CD4-positive, alpha-beta memory T cell (primary cell): ENCODE measurements at places on chromosomes 4 and X.

- no peak for DNase-seq
- no peaks in the 10 kb centered on the region for H3K36me3 ChIP-seq
- no peaks in the 10 kb centered on the region for H3K4me1 ChIP-seq
- H3K4me3 ChIP-seq, result no peak overlapping the region
- no peaks in the 10 kb centered on the region for H3K27me3 ChIP-seq
These were observed 14.8 kb downstream of the GIMD1 start for GRCh38 chr4:106353786-106354185.

- H3K4me1 ChIP-seq, result no peaks in the 10 kb centered on the region
- no peaks in the 10 kb centered on the region for H3K27me3 ChIP-seq
- no peak for DNase-seq
These were observed 54.6 kb upstream of the TENM3 start for GRCh38 chr4:182188622-182189021.

DNA sequence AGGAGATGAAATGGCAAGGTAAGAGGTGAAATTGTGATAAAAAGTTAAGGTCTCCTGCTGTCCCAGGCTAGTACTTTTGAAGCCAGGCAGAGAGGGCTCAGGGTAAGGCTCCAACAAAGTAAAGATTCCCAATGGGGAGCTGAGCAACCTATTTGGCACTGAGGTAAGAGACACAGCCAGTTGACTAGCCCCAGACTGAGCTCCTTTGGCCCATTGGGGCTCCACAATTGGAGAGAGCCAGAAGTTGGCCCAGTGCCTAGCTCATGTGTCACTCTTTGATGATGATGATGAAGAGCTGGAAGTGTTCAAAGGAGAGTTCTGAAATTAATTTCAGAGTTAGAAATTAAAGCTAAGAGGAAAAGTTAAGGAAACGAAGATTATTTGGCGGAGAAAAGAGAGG, 94.6 kb downstream of the RLIM start:
- DNase-seq, result no peak
- no peaks in the 10 kb centered on the region for H3K36me3 ChIP-seq
- no peaks in the 10 kb centered on the region for H3K27me3 ChIP-seq
- no peaks in the 10 kb centered on the region for H3K4me1 ChIP-seq

DNA sequence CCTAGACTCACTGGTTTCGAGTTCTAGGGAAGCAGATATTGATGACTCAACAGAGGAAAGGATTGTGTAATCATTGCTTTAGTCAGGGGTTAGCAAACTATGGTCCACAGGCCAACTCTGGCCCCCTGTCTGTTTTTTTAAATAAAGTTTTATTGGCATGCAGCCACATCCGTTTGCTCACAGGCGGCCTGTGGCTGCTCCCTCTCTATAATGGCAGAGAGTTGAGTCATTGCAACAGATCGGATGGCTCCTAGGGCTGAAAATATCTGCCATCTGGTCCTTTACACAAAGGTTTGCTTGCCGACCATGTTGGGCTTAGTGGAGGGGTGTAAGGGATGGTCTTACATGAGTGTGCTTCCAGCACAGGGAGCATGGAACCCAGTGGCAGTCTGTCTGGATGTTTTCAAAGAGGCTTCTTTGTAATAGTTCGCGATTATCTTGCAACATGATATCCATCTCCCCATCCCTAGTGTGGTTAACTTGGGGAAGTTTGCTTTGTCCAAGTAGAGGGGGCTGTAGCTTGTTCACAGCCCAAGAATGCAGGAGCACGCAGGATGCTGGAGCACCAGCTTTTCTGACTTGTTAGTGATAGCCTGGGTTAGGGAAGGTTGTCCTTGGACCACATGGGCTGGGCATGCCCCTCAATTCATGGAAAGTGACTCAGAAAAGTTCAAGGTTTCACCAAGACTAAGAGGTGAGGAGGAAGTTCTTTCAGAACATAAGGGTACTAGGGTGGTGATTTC, 59.3 kb upstream of the CLDN34 start:
- no peaks in the 10 kb centered on the region for H3K4me1 ChIP-seq
- no peak overlapping the region for H3K27ac ChIP-seq
- DNase-seq, result no peak
- no peaks in the 10 kb centered on the region for H3K27me3 ChIP-seq

DNA sequence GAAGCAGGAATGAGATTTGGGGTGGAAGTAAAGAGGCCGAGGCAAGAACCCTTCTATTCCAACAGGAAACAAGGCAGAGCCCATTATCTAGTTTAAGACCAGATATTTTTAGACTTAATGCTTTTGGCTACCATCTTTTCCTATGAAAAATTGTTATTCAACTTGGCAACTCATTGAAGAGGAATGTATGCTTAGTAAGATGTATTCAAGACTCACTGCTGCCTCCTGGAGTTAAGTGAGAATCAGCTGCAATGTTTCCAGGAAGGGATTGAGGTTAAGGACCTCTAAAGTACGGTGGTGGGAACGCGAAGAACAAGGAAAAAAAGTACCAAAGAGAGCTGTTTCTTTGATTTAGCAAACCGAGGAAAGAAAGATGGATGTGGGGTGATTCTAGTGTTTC, 89.1 kb downstream of the RAPGEF2 start:
- H3K4me1 ChIP-seq, result no peaks in the 10 kb centered on the region
- no peak overlapping the region for H3K27ac ChIP-seq
- H3K4me3 ChIP-seq, result no peak overlapping the region
- H3K27me3 ChIP-seq, result no peaks in the 10 kb centered on the region
- DNase-seq, result no peak
- H3K36me3 ChIP-seq, result no peaks in the 10 kb centered on the region

DNA sequence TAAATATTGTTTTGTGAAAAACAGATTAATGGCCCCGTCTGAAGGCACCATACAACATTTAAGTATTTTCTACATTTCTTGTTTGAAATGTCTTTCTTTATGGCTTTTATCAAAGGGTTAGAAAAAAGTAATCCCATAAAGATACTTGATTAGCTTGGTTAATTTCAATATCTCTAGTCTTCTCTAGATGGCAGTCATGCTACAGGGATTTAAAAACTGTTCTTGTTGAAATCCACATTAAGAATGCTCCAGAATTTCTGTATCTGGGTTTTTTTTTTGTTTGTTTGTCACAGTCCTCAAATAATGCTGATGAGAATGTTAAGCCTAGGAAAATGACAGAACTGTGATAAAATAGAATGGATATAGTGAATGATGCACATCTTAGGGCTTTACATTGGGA, 109.0 kb upstream of the AADAT start:
- H3K27ac ChIP-seq, result no peak overlapping the region
- H3K36me3 ChIP-seq, result no peaks in the 10 kb centered on the region
- no peak overlapping the region for H3K4me3 ChIP-seq
- DNase-seq, result no peak
- no peaks in the 10 kb centered on the region for H3K4me1 ChIP-seq

DNA sequence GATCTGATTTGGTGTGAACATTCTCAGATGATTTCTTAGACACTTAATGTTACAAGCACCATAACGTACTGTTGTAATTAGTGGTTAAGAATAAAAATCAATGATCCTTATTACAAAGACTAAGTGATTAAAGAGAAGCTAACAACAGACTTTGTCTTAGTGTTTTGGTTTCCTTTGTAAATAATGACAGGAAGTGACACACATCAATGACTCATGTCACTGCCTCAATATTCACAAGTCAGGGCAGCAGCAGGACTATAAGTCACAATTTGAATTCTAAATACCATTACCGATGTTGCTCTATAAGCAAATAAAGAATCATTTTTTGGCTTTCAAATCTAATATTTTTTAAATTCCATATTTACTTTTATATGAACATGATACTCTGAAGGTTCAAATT, 115.8 kb upstream of the FAT4 start:
- DNase-seq, result no peak
- no peak overlapping the region for H3K27ac ChIP-seq
- no peaks in the 10 kb centered on the region for H3K27me3 ChIP-seq
- H3K36me3 ChIP-seq, result no peaks in the 10 kb centered on the region
- H3K4me1 ChIP-seq, result no peaks in the 10 kb centered on the region

DNA sequence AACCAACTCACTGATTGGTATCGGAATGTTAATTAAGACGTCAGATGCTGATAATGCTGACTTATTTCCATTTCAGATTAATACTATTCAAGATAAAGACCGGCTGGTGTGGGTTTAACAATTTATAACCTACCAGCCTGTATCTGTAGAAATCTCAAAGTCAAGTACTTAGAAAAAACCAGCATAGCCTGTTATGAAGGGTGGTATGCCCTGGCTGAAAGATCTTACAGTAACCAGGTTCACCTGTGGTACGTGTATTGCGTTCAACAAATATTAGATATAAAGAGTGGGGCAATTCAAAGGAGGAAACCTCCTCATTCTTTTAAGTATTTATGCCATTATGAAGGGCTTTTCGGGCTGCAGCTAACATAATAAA, 240.8 kb upstream of the ANXA3 start:
- H3K4me3 ChIP-seq, result no peak overlapping the region
- H3K27me3 ChIP-seq, result no peaks in the 10 kb centered on the region
- H3K27ac ChIP-seq, result no peak overlapping the region
- H3K36me3 ChIP-seq, result no peaks in the 10 kb centered on the region
- DNase-seq, result no peak
